ENCODE measurements at places on chromosomes 2 and 18.

- no peak for DNase-seq
Observed at GRCh38 chr2:117943013-117943672, 70.7 kb downstream of the CCDC93 start.

DNA sequence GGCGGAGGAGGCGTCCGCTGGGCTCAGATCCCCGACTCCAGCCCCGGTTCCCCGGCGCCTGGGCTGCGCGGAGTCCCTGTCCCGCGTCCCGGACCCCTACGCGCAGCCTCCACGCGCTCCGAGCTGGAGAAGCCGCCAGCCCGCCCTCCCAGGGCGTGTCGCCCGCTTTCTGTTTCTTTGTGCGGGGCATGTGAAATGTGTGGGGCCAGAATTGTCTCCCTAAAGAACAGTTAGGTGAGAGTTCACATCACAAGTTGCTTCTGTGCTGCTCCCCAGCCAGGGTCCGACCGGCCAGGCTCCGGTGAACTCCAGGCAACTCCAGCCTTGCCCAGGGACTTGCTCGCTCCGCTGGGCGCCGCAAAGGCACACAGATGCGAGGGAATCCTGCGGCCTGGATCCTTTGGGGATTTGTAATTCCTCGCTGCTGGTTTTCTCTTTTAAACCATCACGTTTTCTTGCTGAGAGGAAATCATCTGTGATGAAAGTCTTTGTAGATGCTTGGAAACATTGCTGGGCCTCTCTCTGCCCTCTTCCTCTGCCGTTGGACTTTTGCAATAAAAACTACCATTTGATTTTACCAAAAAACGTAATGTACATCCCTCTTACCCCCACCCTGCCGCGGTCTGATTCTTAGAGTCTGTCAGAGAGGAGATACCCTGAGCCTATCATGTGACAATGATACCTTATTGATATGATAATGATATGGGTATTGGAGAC is 631 bp downstream of the GYPC start:
- DNase-seq: peak; percentile 31

GRCh38 chr2:105804266-105804665 is 59.6 kb downstream of the NCK2 start:
- DNase-seq: no peak

- DNase-seq: no peak
Observed at GRCh38 chr2:9288233-9288632, 81.6 kb downstream of the ASAP2 start.

DNA sequence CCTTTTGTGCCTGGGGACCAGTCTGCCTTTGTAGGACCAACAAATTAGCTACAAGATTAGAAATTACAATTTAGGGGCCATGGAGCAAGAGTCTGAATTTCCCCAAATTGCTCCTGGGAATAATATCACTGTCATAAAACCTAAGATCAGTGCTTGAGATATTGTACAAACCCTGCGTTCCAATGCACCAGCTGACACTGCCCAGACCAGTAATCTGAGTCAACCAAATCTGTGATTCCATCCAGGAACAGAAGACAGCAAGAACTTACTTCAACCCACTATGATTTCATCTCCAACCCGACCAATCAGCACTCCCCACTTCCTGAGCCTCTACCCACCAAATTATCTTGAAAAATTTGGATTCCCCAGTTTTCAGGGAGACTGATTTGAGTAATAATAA is 1305.0 kb upstream of the NRXN1 start:
- no peak for DNase-seq
